A172 (cell line): ENCODE measurements at places on chromosomes 7 and 10. TPM values are rescaled to one million over a fixed set of nuclear protein-coding genes. Genes with fewer than 3 reads are reported as not detected.
A peak's percentile ranks its signal among the peaks of the same experiment; 100 is the strongest.

GRCh38 chr7:79876848-79877252, 257.8 kb upstream of the GNAI1 start:
- peak; percentile 88 for DNase-seq

DNA sequence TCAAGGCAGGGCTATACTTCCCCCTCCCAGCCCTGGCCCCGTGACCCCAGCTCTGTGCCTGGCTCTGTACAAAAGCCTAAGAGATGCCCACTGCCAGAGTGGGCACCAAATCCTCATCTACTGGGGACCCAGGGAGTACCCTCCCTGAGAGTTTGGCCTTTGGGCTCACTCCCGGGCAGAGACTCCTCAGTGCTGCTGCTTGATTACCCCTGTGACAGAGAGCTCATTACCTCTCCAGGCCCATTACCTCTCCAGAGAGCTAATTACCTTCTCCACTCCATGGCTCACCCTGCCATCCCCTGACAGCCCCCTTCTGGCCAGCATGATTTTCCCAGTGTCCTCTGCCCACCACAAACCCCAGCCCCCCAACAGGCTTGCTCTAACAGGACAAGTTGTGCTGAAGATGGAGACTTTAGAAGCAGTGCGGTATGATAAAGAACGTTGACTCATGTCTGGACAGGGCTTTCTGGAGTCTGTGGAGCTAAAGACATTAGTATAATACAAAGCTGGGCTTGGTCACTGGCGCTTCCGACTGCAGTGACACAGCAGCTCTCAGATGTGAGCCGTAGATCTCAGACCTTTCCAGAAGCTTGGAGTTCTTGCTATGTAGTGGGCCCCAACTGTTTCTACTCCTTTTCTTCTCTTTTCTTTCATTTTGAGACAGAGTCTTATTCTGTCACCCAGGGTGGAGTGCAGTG, 111.3 kb upstream of the KCTD7 start:
- DNase-seq, result no peak

The SH2D4B gene
- total RNA-seq, result 0.07 and 0.53 TPM in 2 replicates

DNA sequence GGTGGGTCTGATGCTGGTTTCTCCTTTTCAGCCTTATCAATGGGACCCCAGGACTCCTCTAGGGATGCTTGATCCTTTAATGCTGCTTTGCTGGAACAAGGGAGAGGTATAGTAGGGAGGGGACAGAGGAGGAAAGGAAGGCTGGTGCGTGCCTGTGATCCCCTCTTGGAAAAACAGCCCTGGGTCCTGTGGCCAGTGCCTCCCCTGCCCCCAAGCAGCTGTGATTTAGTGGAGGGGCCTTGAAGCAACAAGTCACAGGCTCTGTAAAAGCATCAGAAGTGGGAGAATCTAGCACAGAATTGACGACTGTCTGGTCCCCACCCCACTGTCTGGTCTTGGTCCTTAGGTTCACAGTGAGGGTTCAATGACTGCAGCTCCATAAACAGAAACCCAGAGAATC, 237.7 kb downstream of the SKAP2 start:
- no peak for DNase-seq

The UNCX gene
- total RNA-seq, result not detected in 2 replicates

- DNase-seq, result peak; percentile 76
Observed at GRCh38 chr7:130903358-130903974, 169.5 kb upstream of the KLF14 start.

The PTN gene
- 11.9 and 12.5 TPM in 2 replicates for total RNA-seq

DNA sequence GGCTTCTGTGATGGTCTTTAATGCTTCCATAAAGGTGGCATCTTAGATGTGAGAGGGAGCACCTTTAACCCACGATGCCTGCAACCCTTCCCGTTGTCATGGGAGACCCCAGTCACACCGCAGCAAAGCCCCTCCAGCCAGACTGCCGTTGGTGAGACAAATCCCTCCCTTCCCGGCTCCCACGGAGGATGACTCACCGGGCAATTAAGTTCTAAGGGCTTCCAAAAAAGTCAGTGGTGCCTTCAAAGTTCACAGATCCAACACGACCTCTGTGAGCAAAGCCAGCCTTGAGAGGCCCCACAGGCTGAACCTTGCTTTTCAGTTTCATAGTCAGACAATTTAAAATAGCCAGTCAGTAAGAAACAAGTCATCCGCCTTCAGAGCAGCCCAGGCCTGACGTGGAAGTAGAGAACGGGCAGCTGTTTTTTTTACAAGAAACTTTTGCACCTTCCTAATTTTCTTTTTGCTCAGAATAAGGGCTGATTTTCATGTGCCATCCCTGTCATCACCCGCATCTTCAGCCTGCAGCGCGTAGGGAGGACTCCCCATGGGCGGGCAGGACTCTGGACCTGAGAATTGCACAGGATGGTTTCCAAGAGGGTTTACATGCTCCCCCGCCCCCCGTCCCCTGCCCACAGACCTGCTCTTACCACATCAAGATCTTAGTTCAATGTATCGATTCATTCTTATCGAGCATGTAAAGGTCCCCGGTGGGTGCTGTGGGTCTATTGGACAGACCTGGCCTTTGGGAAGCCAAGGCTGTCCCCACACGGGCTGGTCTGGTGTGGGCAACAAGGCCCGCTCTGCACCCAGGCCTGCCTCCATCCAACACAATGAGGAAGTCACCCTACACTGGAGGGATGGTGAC, 333.9 kb downstream of the DNAJB6 start:
- DNase-seq, result peak; percentile 72

The CADPS2 gene
- 3.4 and 3.7 TPM in 2 replicates for total RNA-seq

DNA sequence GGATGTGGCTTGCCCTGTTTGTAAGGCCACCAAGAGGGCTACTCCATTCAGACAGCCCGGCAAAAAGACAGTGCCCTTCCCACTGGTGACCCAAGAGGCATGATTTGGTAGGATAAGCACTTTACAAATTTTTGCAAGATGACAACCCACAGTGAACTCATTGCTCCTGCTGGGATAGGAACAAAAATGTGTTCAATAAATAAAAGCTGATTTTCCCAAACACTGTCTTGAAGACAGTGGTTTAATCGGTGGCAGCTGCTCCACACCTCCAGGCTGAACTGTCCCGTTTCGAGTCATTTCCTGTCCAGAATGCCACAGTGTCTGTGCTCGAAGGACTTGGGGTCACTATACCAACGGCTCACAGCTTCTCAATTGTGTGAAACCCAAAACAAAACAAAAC, 45.1 kb upstream of the NPTX2 start:
- DNase-seq, result peak; percentile 27

The DNAH11 gene
- total RNA-seq, result 6.2 and 12.6 TPM in 2 replicates

GRCh38 chr10:123967626-123968243, 76.1 kb upstream of the CPXM2 start:
- DNase-seq, result peak; percentile 14

DNA sequence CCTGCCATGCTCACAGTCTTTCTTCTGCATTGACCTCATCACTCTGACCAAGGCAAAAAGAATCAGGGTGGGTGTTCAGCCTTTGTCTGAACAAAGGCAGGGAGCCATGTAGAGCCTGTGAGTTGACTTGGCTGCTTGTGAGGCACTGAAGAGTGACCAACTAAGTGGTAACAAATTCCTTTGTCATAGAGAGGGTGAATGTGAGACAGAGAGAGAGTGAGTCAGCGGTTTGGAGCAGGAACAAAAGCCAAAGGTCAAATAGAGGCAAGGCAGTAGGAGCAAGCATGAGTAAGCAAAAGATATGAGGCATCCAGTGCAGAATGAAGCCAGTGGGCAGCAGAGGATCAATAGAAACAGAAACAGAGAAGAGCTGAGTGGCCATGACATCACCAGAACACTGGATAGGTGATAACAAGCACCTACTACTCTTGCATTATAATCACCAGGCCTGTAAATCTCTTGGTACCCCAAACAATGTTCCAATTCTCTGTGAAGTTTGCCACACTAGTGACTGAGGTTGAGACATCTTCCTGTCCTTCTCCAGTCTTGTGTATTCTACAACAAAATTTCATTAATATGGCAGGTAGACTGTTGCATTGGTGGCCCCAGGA, 116.2 kb upstream of the LAMB4 start:
- peak; percentile 85 for DNase-seq

DNA sequence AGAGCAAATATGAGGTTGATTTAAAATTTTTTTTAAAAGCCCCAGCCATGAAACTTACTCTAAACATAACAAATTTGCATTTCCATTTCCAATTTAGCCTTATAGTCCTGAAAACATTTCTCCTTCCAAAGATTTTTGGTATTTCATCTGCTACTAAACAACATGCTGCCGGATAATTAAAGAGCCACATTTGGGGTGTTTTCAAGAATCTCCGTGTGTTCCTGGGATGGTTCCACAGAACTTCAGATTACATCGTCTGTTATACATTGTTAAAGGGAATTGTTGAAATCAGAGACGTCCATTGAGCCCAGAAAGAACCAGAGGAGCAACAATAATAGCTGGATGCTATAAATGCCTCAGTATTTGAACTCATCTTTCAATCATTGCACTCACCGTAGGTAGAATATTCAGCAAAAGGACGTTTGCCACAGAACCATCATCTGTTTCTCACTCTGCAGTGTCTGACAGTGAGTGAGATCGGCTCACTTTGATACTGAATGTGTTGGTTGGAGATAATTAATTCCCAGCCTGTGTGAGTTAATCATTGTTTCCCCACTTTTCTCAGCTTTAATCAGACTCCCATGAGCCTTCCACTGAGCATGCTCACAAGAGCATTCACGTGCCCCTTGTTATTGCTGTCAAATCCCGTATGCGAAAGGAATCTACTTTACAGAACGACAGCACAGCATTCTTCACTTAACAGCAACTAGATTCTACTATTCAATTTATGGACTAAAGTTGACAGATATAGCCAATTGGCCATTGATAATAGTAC, 128.4 kb upstream of the PALS2 start:
- no peak for DNase-seq

- peak; percentile 69 for DNase-seq
Observed at GRCh38 chr10:86795353-86795752, 38.9 kb downstream of the BMPR1A start.

The CUZD1 gene
- total RNA-seq, result not detected in 2 replicates

The HECW1 gene
- total RNA-seq, result 26.5 and 36.2 TPM in 2 replicates

The ASZ1 gene
- total RNA-seq, result not detected in 2 replicates

The OR2A42 gene
- not detected in 2 replicates for total RNA-seq
